A549 treated with ZK216348 at 1 μM for 4 hours (cell line): ENCODE measurements at places on chromosomes 7 and 10. TPM values are rescaled to one million over a fixed set of nuclear protein-coding genes. Genes with fewer than 3 reads are reported as not detected.

GPR15LG gene
- total RNA-seq: not detected in 5 replicates

CALY gene
- 0.42 to 1.6 TPM (median 0.70 TPM) in 5 replicates for total RNA-seq

CARD11 gene
- 1.2 to 2.5 TPM (median 1.6 TPM) in 5 replicates for total RNA-seq

ZPBP gene
- total RNA-seq: not detected in 5 replicates
